ENCODE measurements at places on chromosomes 5 and 9.
A peak's percentile ranks its signal among the peaks of the same experiment; 100 is the strongest.

- DNase-seq: peak; percentile 100
Observed at GRCh38 chr9:79571309-79572031, at the start of gene TLE4. Gene TLE4, plus strand, starts transcription at chr9:79571965. Its CDS starts 826 bp downstream, at chr9:79572791.

- DNase-seq: no peak
Observed at GRCh38 chr9:98591696-98592095, 117.0 kb downstream of the GABBR2 start.

GRCh38 chr9:72464857-72465592, 56.4 kb upstream of the TMC1 start:
- DNase-seq: no peak

- DNase-seq: no peak
Observed at GRCh38 chr9:3508521-3509291, 17.1 kb downstream of the RFX3 start.

DNA sequence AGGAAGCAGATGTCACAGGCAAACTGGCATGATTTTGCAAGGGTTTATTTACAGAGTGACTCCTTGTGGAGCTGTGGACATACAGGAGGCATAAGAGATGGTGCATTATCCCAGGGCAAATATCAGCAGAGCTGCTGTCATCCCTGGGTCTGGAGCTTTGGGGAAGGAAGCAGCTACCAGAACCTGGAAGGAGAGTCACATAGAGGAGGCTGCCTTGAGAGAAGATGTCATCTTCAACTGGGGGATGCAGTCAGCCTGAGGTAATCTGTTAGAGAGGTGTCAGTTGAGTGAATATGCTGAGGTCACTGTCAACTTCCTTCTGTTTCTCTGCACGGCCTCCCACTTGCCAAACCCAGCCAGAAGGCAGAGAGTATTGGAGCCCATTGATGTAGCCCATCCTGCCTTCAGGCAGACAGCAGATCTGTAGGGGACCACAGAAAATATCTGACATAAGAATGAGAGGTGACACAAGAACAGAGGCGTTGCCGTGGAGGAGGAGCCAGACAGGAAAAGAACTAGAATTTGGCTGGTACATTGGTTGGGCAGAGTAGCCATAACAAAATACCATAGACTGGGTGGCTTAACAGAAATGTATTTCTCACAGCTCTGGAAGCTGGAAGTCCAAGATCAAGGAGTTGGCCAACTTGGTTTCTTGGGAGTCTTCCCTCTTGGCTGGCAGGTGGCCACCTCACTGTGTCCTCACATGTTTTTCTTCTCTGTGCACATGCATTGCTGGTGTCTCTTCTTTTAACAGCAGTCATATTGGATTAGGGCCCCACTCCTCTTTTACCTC, 102.8 kb downstream of the SNX18 start:
- no peak for DNase-seq

GRCh38 chr9:134735441-134736175, 94.0 kb downstream of the COL5A1 start:
- peak; percentile 70 for DNase-seq

DNA sequence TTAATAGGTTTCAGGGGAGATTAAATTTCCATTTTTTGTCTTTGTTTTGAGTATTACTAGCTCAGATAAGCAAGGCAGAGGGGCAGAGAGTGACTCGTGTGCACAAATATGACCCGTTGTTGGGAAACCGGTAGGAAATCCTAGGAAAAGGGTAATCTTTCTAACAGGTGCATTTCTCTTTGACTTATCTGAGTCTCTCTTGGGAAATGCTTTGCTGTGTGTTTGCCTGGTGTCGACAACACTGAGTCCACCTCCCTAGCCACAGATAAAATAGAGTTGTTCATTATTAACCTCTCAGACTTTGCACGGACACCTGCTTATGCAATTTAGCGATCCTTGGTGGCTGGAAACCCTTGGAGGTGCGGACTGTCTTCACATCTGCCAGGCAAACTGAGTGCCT, 164.2 kb downstream of the FGF1 start:
- no peak for DNase-seq

- no peak for DNase-seq
Observed at GRCh38 chr5:52580921-52581320, 206.8 kb upstream of the ITGA1 start.

GRCh38 chr9:134408389-134408788, 82.1 kb downstream of the RXRA start:
- no peak for DNase-seq
